ENCODE measurements at places on chromosomes 16 and 17.

GRCh38 chr16:57577691-57578224 lies 35.3 kb downstream of the ADGRG5 start:
- DNase-seq = no peak

- peak; percentile 98 for DNase-seq
Measured at GRCh38 chr17:59837308-59838051, 55.3 kb downstream of the TUBD1 start.

- DNase-seq = no peak
Measured at GRCh38 chr17:65177901-65178300, 40.7 kb downstream of the RGS9 start.

GRCh38 chr16:9003322-9003721 lies 39.6 kb upstream of the USP7 start:
- DNase-seq = no peak

GRCh38 chr17:50832864-50833381 lies 2.5 kb upstream of the WFIKKN2 start:
- DNase-seq = no peak

DNA sequence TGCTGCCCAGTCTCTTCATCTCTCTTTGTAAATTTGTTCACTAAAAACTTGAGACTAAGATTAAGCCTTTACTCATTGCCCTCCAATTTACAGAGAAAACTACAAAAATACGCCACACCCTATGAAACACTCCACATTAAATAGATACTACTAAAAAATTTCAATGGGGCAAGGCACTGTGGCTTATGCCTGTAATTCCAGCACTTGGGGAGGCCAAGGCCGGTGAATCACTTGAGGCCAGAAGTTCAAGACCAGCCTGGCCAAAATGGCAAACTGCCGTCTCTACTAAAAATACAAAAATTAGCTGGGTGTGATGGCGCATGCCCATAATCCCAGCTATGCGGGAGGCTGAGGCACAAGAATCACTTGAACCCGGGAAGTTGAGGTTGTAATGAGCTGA lies 3.8 kb downstream of the UBE2O start:
- no peak for DNase-seq

GRCh38 chr17:76253841-76254240 lies 11.3 kb upstream of the UBALD2 start:
- DNase-seq = no peak
